Left colon (tissue), 2 donors: ENCODE measurements at places on chromosomes 13 and 19.

- DNase-seq = no peak
These were observed 24.3 kb downstream of the RCBTB1 start for GRCh38 chr13:49561062-49561410.

- DNase-seq = no peak
These were observed 13.0 kb upstream of the SPATA13 start for GRCh38 chr13:24147570-24147963.

- DNase-seq = no peak
These were observed 27.7 kb downstream of the MLLT1 start for GRCh38 chr19:6252066-6252465.

- DNase-seq = no peak
These were observed 94.4 kb downstream of the URI1 start for GRCh38 chr19:30036154-30037129.

DNA sequence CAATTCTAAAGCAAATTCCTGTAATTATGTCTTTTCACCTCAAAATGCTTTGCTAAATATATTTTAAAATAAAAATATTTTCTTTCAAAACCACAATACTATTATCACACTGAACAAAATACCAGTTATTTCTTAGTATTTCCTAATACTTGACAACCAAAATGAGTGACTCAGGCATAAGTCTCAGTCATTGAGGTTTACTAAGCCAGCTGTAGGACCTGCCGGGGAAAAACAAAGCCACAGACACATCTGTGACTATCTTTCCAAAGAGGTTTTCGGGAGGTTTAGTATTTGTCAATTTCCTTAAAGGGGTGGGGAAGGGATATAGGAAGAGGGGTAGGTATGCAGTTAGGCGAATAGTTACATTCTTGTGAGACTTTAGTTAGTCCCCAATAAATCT lies 3.2 kb upstream of the ZNF235 start:
- no peak for DNase-seq

GRCh38 chr19:28934631-28935030 lies 278.3 kb downstream of the UQCRFS1 start:
- no peak for DNase-seq

DNA sequence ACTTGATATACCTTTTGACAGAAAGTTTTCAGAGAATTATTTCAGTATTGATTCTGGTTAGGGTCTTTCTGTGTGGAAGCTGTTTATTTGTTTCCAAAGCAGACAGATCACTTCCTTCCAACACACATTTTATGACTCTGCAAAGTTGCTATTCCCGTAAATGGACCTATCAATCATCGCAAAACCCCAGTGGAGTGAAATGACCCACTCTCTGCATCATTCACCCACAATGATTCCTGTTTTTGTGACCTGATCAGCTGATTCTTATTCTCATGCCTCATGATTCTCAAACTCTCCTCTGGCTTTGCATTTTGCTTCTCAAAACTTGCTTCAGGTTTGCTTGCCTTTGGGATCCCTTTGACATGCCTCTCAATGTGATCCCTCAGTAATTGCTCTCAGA lies 453.7 kb downstream of the PCDH17 start:
- DNase-seq = no peak

DNA sequence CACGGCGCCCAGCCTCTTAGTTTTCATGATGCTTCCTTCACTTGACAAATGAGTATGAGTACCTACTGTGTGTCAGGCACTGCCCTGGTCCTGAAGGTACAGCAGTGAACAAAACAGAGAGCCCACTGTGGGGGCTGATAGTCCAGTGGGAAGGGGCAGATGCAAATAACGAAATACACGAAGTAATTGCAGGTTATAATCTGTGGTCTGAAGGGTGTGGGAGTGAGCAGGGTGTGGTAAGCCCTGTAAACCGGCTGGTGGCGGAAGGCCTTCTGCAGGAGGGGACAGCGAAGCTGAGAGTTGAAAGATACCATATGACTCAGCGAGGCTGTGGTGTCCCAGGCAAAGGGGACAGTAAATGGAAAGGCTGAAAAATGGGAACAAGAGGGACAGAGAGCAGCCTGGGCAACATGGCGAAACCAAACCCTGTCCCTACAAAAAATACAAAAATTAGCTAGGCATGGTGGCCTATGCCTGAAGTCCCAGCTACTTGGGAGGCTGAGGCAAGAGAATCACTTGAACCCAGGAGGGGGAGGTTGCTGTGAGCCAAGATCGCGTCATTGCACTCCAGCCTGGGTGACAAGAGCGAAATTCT lies 60.5 kb downstream of the MAP4K1 start:
- DNase-seq = peak; percentile 43
